ENCODE measurements at places on chromosomes 5 and 9.

GRCh38 chr5:137147346-137147745 is 351.8 kb downstream of the SPOCK1 start:
- DNase-seq, result no peak

DNA sequence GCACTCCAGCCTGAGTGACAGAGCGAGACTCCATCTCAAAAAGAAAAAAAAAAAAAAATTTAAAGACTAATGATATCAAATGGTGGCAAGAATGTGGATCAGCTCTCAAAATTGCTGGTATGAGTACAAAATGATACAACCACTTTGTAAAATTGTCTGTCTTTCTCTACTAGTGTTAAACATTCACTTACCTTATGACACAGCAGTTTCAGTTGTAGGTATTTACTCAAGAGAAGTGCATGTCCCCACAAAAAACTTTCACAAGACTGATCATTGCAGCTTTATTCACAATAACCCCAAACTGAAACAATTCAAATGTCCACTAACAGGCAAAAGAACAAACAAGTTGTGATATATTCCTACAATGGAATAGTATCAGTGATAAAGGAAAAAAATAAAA is 14.7 kb upstream of the CETN3 start:
- no peak for DNase-seq

- no peak for DNase-seq
These were observed 106.4 kb downstream of the CACNA1B start for GRCh38 chr9:137984005-137984404.

DNA sequence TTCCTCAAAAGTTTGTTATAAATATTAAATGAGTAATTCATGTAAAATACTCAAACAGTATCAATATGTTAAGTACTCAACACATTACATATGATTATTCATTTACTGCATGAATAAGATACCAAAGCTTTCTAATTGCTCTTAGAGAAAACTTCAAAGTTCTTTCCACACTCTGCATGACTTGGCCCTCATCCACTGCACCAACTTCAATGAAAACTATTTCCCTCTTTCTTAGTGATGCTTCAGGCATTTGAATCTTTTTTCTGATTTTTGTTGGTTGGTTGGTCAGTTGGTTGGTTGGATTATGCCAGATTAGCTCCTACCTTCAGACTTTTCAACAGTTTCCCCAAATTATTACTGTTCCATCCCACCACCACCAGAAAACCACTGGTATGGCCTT is 314.7 kb upstream of the RGMB start:
- DNase-seq, result no peak

- no peak for DNase-seq
These were observed 433.9 kb upstream of the SLC30A5 start for GRCh38 chr5:68659881-68660280.

DNA sequence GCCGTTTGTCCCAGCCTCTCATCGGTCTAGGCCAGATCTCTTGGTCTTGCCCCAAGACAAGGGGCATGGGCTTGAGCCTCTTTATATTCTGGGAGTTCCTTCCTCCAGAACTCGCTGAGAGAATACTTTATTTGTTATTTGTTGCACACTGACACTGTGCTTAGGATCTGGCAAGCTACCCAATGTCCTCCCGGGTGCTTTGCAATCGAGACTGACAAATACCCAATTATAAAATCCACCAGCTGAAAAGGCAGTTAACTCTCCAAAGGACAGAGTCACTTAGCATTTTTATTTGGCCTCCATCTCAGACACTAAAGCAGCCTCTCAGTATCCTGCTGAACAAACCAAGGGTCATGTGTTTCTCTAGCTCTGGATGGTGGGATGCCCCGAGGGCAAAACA is 500.2 kb upstream of the DAP start:
- DNase-seq, result no peak

GRCh38 chr5:53151713-53152458 is 42.3 kb upstream of the MOCS2 start:
- DNase-seq, result no peak

GRCh38 chr5:72559866-72560766 is 52.9 kb upstream of the ZNF366 start:
- no peak for DNase-seq

- no peak for DNase-seq
These were observed 775.8 kb downstream of the EFNA5 start for GRCh38 chr5:106894964-106895363.

GRCh38 chr9:38707885-38708637 is 11.9 kb downstream of the FAM240B start:
- no peak for DNase-seq

DNA sequence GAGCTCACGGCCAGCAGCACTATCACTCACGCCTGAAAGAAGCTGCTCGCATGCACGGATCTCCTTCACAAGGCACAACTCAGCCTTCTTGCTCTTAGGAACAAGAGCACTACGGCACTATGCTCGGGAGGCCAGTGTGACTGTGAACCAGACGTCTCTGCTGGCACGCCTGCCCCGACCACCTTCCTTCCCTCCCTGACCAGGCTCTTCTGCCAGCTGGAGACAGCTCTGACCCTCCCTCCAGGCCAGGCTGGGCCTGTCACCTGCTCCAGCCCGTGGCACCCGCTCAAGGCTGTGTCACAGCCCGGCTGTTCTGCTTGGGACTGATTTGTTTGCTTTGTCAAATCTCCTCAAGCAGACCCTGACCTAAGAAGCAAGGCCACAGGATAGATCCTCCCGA is 7.0 kb downstream of the TBC1D9B start:
- DNase-seq, result no peak

GRCh38 chr5:136242136-136242535 is 49.2 kb upstream of the SMIM32 start:
- DNase-seq, result no peak

DNA sequence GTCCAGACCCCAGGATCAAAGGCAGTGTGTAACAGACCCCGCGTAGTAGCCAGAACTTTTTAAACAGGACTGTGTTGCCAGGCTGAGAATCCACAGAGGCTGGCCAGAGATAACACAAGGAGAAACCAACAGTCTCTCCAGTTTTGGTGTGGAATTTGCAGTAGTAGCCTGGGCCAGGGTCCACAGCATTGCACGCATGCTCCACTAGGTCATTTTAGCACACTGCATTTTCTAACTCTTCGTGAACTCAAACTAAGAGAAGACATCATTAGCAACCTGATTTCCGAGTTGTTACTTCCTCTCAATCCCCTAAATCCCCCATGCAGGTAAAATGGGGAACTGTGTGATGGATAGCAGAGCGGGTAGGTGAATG is 119.6 kb downstream of the BOD1 start:
- DNase-seq, result no peak

DNA sequence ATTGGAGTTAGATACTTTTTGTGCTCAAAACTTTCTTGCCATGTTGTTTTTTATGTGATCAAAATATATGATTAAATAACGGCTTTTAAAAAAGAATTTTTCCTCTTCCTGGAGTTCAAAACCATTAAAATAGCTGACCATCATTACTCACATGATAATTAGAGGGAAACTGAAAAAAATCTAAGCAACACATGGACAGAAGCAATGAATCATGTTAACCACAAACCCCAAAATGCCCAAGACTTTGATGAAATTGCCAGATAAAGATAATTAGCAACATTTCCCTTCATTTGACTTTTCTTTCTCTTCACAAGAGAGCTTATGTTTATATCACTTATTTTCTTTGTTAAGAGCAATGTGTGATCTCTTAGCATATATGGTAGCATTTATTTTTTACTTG is 1294.2 kb downstream of the EFNA5 start:
- no peak for DNase-seq

DNA sequence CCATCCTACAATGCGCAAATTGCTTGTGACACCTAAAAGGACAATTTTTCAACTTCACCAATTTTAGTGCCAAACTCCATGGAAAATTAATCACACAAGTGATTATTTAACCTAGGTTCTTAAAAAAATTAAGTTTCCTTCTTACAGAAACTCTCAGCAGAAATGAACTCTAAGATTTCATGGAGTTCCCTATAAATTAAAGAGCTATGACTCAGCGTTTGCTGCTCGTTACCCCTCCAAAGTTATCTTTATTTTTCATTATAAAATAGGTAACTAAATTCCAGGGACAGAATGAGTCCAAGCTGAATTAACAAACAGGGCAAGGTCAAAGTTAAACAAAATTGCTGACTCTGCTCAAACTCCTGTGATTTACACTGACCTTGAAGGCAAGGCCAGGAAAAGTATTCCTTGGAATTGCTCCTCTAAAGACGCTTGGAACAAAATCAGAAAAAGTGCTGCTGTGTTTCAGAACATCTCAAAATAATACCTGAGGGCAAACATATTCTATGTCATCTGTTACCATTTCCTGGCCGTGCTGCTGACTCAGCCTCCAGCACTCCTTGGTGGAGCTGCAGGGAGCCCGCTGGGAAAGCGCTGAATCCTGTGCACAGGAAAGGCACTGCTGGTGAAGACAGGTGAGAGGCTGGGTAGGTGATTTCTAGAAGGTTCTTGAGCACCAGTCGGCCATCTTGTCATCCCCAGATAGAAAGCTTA is 2.5 kb upstream of the CMBL start:
- DNase-seq, result no peak

DNA sequence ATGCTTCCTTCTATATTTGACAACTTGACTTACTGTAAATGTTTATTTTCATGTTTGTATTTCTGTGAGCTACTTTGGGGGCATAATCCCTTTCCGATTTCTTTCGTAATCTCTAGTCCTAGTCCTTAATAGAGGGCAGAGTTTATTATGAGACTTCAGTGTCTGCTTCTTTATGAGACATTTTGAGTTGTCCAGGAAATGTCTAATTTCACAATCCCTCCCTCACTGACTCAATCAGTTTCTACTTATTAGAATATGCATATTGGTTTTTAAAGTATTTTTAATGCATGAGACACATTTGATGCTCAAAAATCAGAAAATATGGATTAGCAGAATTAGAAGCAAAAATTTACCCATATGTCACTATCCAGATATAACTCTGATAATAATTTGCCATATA is 160.9 kb downstream of the FOCAD start:
- no peak for DNase-seq

- DNase-seq, result no peak
These were observed 22.2 kb upstream of the SLC9A3 start for GRCh38 chr5:546376-546908.

DNA sequence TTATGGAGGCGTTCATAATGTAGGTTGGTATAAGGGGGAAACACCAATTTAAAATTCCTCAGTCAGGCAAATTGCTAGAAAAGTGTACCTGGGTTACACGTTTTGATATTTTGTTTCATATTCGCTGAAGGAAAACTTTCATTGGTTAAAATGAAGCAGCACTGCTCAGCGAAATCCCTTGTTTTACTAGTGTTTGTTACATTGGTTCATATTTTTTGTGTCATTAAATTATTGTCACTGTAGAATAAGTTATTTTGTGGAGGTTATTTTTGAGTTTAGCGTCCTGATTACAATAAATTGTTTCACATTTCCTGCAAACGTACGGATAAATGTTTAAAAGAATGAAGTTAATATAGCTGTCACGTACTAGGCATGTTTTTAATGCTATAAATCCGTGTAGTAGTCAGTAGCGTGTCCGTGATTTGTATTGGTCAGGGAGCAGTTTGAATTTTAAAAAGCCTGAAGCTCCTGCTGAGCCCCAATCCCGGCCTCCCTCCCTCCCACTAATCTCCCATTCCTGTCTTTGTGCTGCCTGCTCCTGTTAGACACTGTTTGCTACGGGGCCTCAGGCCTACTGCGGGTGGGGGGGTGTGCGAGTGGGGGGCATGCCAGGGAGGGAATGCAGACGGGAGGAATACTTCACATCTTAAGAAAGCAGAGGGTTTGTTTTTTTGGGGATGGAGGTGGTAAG is 2.0 kb downstream of the NIPBL start:
- no peak for DNase-seq

- DNase-seq, result no peak
These were observed 297.8 kb downstream of the NPR3 start for GRCh38 chr5:33008751-33009418.

DNA sequence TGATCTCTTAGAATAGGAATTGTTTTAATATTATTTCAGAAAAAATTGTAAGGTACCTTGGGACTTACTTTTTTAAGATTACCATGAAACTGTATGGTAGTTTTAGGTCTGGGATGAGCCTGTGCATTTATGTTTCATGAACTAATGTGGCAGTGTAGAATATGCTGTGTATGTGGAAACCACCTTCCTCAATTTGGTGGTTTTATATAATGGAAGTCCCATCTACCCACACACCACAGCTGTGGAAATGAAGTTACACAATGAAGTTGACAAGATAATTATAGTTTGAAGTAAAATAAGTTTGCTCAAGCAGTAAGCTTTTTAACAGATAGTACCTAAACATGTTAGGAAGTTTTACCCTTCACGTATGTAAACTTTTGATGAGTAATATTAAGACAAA is 24.4 kb downstream of the WDR36 start:
- no peak for DNase-seq
